ENCODE measurements at places on chromosomes 5 and 9.

GRCh38 chr5:178462816-178463215 lies 127.4 kb downstream of the COL23A1 start:
- DNase-seq = peak; percentile 42

DNA sequence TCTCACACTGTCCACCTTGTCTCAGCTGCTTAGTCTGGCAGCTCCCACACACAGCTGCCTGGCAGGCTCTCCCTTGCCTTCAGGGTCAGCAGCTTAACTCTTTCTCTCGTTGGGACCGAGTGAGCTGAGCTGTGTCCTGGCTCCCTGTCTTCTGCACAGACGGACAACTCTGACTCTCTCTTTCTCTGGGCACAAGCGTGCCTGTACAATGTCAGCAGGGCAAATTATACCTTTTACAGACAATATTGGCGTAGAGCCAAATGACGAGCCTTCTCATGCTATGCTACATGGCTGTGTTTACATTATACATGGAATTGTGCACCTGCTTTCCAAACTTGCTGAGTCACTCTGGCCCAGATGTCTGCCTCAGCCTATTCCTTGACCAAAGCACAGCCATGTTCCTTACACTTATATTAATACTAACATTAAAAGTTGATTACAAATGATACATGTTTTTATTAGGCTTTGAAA lies 188.6 kb downstream of the CYLC2 start:
- DNase-seq = no peak

DNA sequence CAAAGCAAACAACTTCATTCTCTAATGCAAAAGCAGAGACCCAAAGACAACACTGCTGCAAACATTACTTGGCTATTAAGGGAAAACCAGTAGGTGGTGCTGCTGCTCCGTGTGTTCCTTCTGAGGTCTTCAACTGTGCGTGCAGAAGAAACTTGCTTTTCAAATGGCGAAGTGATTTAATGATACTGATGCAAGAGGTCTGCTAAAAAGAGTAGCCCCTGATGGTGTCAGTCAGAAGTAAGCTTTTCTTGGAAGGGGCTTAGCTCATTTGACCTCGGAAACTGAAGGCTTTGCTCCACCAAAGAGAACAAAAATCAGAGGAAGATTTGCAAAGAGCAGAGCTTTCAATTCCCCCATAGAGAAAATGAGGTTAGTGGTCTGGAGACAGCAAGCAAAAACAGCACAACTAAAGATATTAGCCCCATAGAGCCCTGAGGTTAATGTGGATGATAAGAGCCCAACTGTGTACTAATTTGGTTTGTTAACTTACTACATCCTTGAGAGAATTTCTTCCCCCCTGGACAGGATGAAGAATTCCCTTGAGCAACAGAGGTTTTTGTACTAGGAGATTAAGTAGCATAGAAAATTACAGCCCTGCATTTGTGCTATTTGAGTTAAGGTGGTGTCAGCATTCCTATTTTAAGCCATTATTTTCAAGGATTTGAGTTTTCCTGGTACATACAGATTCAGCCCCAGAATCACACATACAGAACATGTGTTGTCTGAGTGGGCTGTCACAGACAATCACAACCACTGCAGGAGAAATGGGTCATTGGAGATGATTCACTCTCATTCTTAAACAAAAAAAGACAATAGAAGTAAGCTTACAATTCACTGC lies 153.2 kb upstream of the C9orf72 start:
- DNase-seq = peak; percentile 77

GRCh38 chr5:40437452-40437861 lies 242.3 kb upstream of the PTGER4 start:
- peak; percentile 40 for DNase-seq

DNA sequence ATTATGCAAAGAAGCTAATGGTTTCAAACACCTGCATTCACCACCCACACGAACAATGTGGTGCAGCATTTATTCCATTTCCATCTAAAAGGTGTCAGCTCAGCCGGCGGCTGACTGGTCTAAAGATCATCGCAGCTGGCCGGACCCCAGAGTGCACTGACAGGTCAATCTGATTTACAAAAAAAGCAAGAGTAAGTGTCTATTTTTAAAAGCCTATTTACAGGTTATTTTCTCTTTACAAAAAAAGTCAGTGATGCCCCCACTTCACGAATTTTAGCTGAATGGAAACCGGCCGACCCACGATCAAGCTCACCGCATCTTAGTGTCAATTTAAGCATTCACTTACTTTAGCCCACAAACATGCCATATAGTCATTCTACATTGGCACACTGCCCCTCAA lies 58.3 kb downstream of the SEMA4D start:
- DNase-seq = no peak

DNA sequence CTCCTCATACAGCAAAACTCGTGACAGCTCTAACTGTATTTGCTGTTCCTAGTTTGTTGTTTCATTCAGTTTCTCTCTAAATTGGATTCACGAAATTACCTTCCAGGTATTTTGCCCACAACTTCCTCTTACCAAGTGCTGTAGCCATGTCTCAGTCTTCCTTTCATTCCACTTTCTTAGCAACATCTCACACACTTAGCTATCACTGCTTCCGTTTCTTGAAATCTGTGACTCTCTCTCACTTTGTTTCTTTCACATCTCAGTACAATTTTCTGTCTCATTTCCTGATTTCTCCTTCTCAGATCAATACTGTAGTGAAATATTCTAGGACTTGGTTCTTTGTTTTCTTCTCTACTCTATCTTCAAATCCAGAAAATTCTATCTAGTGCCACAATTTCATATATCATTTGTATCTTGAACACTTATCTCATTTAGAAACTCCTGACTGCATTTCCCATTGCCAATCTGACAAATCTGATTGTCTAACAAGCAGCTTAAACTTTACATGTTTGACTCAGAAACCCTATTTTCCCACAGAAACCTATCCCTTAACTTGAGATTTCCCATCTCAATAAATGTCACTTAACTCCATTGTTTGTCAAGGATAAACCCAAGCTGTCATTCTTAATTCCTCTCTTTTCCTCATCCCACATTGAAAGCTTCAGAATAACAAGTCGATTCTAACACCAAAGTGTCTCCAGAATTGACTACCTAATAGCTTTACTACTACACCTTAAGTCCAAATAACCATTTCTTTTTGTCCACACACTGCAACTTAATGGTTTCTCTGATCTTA lies 303.1 kb downstream of the CDH12 start:
- DNase-seq = no peak

GRCh38 chr5:173138707-173139106 lies 5.6 kb upstream of the BNIP1 start:
- DNase-seq = no peak

DNA sequence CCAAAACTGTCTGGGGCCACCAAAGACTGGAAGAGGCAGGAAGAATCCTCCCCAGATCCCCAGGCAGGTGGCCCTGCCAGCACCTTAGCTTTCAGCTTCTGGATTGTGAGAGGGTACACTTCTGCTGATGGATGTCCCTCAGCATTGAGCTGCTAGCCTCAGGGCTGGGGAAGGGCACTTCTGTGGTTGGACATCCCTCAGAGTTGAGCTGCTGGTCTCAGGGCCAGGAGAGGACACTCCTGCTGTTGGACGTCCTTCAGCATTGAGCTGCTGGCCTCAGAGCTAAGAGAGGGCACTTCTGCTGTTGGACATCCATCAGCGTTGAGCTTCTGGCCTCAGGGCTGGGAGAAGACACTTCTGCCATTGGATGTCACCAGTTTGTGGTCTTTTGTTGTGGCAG lies 83.8 kb upstream of the FCN1 start:
- DNase-seq = no peak

DNA sequence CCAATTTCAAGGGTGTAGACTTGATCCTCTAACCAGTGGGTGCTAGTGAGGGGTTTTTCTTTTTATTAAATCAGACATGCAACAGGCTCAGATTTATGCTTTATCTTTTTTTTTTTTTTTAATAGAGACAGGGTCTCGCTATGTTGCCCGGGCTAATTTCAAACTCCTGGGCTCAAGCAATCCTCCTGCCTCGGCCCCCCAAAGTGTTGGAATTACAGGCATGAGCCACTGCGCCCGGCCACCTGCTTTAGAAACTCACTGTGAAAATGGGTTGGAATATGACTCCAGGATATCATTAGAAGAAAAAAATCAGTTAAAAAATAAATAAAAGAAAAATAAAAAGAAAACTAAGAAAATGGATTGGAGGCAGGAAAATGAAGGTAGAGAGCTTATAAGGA lies 50.7 kb downstream of the STOM start:
- no peak for DNase-seq

DNA sequence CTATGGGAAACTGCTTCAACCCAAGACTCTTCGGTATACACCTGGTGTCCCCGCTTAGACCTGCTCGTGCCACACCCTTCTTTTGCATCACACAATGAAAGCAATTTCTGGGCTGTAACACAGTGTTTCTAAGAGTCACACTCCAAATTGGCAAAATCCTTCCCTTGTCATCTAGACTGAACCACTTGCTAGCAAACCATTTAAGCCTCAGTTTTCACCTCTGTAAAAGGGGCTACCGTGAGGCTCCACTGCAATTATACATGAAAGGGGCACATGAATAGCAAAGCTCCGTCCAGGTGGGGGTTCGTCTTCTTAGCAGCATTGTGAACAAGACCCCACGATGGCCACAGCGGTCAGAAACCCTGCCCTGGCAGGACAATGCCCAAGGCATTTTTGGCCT lies 166.8 kb downstream of the PAX5 start:
- no peak for DNase-seq

DNA sequence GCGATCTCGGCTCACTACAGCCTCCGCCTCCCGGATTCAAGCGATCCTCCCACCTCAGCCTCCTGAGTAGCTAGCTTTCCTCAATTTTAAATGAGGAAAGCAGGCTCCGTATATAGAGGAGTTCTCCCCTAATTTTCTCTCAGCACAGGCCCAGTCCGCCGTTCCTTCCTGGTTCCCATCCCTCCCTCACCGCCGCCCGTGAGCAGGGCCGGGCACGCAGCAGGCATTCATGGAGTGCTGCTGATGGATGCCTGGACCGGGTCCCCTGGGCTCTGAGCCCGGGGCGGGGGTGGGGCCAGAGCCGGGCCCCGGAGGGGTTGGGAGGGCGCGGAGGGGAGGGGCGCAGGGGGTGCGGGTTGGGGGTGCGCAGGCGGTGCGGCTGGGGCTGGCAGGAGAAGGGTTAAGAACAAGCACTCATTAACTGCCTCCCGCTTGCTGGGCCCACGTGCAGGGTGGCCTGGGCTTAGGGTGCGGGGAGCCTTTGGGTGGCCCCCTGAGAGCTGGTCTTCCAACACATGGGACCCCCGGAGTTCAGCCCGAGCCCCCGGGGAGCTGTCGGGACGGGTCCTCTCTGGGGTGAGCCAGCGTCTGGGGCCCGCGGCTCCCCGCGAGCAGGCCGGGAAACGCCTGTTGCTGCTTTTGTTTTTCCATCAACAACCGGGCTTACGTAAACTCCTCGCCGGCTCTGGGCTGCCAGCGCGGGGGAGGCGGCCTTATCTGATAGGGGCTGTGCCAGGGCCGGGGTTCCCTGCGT lies 33.7 kb downstream of the LHX2 start:
- no peak for DNase-seq

DNA sequence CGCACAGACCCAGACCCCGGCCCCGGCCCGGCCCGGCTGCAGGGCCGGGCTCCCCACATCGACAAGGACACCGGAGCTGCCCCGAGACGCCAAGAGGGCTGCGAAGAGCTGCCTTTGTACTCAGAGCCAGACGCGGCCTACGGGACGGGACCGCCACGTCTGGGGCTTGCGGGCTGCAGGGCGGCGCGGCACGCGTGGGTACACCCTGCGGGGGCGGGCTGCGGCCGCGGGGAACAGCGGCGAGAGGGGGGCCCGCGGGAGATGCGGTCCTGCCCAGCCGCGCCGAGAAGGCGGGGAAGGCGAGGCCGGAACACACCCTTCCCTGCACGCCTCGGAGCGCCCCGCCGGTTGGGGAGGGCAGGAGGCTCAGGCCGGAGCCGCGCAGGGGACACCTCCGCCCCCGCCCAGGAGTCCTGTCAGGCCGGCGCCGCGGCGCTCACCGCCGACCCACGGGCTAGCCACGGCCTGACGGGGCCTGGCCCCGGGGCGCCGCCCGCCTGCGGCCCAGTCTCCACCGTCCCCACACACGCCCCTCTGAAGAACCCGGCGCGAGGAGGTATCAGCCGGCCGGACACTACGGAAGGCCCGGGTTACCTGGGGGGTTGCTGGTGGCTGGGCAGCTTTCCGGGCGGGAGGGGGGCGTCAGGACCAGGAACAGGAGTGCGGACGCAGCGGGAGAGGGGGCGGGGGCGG lies 478 bp downstream of the RAB14 start:
- no peak for DNase-seq

DNA sequence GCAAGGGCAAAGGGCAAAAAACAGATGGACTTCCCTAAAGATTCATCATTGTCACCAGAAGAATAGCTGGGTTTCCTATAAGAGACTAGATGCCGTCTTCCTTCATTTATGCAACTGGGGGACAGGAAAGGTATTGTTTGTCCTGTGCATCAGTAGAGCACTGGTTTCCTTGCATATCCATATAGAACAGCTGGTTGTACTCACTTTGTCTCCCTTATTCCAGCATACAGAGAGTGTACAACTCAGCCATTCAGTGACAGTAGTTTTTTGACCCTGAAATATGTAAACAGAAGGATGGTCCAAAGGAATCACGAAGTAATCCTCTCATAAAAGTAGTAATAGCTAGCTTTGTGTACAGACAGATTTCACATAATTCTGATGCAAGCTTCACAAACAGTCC lies 22.5 kb upstream of the MAST4 start:
- DNase-seq = no peak

GRCh38 chr5:40078898-40079575 lies 600.7 kb upstream of the PTGER4 start:
- DNase-seq = no peak

- DNase-seq = no peak
These were observed 158.9 kb upstream of the FREM1 start for GRCh38 chr9:15069106-15069505.

DNA sequence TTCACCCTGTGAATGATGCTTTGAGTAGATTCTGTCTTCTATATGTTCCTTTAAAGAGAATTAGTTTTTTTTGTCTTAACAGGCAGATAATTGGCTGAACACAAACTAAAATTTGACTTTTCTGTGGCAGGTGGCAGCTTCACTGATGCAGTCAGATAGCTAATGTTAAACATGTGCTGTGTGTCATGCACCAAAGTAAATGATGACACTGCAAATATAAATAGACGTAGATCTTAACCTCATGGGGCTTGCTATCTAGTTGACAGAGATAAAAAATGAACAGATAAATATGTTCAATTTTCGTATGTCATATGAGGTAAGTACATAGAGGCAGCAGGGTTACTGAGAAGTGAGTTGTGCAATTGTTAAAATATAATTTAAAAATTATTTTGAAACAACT lies 82.7 kb downstream of the PARP8 start:
- no peak for DNase-seq

GRCh38 chr5:58407042-58407719 lies 52.7 kb downstream of the PLK2 start:
- DNase-seq = peak; percentile 88

DNA sequence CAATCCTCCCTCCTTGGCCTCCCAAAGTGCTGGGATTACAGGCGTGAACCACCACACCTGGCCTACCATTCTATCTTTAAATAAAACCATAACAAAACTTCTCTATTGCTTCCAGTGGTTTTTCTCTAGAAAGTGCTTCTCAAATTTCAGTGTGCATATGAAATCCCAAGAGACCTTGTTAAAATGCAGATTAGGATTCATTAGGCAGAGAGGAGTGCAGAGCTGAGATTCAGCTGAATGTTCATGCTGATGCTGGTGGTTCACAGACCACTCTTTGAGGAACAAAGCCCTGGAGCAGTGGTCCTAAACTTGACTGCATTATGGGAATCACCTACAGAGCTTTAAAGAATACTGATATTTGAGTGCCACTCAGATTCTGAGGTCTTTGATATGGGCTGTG lies 28.2 kb downstream of the CARD6 start:
- no peak for DNase-seq

All from fibroblast of skin of abdomen (primary cell).